ENCODE measurements at places on chromosomes 5 and 9.

DNA sequence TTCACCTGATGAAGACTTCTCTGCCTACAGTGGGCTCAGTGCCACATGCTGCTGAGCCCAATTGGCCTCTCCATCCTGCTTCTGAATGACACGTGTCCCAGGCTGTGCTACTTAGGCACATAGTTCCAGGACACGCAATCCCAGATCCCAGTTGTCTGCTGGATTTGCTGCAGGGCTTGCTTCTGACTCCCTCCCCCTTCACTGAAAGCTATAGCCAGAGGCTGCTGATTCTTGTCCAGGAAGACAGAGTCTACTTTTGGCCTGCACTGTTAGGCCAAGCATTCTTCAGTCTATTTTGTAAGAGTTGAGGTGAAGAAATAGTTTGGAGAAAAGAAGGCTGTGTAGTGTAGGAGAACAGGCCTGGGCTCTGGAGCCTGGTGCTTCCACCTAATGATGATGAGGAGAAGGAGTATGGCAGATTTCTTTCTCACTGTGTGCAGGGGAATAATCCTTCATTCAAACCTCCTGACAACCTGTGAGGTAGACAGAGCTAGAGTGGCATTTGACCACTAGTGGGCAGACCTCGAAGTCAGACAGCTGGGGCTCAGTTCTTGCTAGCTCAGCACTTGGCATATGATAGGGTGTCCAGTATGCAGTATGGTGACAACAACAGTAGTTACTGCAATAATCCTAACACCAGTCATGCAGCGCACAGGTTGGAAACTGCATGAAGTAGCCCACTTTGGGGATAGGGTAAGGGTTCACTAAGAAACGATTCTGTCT lies 19.5 kb upstream of the ASPN start:
- no peak for DNase-seq

DNA sequence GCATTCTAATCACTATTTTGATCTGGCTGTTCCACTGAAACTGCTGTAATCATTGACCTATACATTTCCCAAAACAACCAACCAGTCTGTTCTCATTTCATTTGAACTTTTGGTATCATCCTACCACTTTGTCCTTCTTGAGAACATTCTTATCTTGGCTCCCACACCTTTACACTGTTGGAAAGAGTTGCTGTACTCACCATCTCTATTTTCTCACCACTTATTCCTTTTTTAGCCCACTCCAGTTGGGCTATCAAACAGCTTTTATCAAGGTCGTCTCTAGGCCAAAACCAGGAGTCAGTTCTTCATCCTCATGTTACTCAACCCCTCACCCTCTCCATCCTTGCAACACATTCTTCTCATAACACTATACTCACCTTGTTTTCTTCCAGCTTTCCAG lies 170.1 kb downstream of the KDM4C start:
- no peak for DNase-seq

DNA sequence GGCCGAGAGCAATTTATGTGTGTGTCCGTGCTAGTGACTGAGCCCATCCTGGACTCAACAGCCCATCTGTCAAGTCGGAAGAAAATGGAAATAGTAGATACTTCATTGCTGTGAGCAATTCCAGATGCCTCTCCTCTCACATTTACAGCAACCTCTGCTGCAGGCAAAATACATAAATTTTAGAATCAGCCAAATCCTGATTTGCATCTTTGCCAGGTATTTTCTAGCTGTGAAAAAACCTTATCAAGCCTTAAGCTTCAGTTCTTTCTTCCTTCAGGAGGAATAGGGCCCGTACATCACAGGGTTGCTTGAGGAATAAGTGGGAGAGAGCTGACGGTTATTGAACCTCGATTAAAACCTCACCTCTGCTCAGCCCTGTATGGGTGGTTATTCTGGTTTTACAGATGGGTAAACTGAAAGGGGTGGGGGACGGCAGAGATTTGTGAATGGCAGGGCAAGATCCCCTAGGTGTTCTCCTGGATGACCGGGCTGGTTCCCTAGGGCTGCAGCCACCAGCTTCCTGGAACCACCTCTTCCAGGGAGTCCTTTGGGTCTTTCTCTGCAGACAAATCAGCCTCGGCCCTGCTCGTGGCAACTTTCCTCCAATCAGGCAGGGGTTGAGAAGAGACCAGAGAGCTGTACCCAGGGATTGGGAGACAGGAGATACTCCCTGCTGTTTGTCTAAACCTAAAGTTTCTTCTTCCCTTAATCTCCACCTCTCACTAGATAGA lies 5.3 kb upstream of the MSX2 start:
- no peak for DNase-seq

DNA sequence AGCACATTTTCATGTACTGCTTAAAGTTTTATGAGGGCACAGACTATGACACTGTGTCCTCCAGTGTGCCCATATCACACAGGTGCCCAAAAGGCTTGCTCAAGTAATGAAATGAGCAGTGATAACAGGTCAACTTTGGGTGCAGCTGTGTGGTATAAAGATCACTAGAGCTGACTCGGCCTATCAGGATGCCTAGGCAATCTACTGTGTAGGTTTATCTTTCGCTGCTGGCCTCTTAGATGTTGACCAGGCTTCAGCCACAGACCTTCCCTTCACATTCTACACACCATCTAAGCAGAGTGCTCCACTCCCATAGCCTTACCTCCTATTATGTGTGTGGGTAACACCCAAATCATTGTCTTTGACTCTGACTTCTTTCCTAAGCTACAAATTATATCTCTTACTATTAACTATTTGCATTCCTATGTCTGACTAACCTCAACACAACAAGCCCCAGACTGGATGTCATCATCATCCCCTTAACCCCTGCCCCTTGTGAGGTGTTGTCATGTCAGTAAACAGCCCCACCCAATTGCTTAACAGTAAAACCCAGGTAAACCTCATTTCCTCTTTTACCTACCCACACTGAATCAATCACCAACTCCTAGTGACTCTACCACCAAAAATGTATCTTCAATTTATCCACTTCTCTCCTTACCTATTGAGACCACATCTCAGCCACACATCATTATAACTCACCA lies 2.5 kb downstream of the SREK1IP1 start:
- no peak for DNase-seq

DNA sequence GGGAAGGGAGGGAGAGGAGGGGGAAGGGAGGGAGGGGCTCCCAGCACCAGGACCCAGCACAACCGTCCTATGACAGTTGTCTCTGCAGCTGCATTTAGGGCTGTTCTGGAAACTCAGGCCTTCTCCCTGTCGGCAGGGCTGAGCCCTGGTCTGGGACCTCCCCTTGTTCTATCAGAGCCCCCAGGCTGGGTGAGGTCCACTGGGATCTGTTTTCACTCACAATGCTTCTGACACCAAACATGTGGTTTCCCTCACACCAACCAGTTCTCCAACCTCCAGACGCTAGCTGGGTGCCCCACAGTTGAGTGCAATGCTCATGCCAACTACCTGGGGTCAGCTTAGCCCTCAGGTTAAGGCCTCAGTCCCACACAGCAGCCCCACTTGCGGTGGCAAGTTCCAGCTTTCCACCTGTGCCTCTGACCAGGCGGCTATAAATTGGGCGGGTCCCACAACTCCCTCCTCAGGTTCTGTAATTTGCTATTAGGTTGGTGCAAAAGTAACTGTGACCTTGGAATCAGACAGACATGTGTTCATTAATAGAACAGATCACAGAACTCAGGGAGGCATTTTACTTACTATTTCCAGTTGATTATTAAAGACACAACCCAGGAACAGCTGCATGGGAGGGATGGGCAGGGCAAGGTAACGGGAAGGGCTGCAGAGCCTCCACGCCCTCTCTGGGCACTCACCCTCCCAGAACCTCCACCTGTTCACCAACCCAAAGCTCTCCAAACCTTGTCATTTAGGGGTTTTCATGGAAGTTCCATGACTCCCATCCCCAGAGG lies 13.5 kb downstream of the ADAMTS2 start:
- DNase-seq: no peak

- DNase-seq: no peak
These were observed 34.4 kb downstream of the SARDH start for GRCh38 chr9:133703591-133704399.

DNA sequence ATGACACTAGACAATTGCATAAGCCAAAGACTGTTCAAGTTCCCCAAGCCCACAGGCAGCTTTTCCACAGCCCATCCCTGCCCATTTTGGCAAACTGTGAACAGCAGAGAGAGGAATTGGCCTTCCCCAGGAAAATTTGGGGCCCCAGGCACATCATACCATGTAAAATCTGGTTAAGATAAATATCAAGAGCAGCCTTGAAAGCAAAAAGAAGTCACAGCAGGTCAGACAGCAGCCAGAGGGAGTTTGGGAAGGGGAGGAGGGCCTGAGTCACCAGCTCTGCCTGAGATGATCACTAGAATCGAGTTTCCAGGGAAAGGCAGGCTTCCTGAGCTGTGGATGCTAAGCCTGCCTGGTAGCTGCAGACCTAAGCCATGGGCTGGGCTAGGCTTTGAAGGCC lies 179.2 kb downstream of the RFK start:
- DNase-seq: no peak

- no peak for DNase-seq
These were observed 98.0 kb upstream of the NR3C1 start for GRCh38 chr5:143501310-143502044.

DNA sequence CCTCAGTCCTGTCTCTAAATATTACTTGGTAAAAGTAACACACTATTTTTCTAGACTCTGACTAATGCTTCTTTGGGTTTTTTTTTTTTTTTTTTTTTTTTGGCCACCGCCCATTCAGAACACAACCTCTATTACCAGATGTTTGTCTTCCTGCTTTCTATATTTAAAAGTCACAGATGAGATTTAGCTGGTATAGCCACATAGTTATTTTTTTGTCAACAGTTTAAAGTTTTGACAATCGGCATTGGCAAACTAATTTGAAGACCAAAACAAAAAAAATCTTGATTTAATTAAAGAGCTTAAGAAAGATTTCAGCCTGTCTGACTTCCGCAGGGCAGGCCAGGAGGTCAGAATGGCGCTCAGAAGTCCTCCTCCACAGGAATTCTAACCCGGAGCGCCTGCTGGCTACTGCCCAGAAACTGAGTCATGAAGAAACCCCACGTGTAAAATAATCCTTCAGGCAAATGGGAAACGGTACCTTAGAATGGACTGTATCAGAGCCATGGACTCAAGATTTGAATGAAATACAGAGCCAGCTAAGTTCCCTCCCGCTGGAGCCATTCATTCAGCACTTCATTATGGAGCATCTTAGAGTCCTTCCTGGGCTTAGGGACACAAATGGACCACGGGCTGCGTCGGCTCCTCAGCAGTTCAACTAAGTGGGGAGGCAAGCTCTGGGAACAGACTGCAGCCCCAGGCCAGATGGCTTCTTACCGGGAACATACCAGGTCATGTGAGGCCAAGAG lies 55.6 kb downstream of the PTPDC1 start:
- no peak for DNase-seq

DNA sequence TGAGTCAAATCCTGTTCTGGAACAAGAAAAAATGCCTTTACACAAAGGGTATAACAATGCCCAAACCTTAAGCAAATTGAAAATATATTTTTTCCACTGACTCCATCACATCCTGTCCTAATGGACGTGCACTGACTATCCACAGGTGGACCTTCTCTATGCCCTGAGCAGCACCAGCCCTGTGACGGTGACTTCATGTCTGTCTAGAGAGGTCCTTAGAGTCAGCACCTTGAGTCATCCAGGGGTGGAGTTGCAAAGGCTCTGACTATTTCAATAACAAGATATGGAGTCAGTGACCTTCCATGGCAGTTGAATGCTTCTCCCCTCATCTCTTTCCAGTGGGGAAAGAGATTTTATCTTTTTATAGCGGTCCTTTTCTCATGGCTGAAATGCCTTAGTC lies 78.0 kb downstream of the YIPF5 start:
- DNase-seq: no peak

DNA sequence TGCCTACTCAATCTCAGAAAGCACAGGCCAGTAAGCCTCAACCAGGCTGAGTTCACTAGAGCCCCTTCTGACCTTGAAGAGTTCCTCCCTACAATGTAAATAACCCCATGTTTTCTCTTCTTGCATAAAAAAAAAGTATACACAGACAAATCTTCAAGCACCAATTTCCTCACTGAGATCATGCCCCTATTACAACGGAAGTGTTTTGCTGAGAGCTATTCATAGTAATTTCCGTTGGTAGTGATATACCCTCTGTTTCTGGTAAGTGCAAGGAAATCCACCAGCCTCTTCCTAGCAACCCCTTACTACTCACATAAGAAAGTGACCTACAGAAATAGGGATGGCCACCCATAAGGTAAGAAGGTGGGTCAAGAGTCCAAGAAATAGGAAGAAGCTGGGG lies 76.4 kb upstream of the TARS1 start:
- DNase-seq: no peak

DNA sequence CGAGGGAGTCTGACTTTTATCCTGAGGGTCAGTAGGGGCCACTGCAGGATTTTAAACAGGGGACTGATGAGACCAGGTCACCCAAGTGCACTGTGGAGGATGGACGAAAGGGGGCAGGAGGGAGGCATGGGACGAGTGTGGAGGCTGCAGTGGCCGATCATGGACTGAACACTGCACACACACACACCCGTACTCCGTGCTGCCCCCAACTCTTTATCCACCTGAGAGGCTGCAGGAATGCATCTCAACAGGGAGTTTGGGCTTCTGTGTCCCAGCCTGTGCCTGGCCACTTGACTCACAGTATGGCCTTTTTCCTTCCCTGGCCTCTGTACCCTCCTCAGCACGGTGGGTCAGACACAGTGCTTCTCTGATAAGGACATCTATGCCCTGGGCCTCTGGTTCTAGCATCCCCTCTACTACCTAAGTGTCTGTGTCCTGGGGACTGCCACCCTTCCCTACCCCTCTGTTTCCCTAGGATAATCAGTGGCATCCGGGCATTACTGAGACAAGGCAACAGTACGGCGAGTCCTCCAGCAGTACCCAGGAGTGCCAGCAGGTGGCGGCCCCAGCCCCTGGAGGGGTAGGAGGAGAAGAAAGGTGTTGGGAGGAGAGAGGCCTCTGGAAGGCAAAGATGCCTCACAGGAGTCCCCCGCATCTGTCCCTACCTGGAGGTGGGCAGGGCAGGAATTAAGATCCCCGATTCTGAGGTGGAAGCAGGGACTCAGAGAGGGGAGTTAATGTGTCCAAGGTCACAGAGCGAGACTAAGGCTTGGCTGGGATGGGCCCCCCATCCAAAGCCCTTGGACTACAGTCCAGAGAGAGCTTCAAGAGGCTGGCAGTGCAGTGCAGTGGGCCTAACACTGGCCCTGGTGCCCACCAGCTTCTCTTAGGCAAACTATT lies 5.1 kb upstream of the CDX1 start:
- peak; percentile 66 for DNase-seq

DNA sequence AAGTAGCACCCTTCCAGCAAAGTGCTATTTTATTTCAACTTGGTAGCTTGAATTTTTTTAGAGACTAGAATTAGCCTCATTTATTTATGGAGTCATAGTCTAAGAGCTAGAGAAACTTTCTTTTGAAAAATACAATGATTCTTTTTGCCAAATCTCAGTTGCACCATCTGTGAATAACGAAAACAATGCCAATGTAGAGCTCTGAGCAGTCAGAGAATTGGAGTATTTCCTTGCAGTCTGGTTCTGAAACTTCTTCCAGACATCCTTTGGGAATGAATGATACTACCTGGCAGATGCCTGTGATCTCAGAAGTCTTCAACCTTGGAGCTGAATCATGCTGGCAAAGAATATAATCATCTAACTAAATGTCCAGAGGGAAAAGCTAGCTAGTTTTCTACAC lies 511.5 kb upstream of the CYLC2 start:
- DNase-seq: no peak

All from NCI-H1694 (cell line).